ENCODE measurements at places on chromosomes 7 and 10.

DNA sequence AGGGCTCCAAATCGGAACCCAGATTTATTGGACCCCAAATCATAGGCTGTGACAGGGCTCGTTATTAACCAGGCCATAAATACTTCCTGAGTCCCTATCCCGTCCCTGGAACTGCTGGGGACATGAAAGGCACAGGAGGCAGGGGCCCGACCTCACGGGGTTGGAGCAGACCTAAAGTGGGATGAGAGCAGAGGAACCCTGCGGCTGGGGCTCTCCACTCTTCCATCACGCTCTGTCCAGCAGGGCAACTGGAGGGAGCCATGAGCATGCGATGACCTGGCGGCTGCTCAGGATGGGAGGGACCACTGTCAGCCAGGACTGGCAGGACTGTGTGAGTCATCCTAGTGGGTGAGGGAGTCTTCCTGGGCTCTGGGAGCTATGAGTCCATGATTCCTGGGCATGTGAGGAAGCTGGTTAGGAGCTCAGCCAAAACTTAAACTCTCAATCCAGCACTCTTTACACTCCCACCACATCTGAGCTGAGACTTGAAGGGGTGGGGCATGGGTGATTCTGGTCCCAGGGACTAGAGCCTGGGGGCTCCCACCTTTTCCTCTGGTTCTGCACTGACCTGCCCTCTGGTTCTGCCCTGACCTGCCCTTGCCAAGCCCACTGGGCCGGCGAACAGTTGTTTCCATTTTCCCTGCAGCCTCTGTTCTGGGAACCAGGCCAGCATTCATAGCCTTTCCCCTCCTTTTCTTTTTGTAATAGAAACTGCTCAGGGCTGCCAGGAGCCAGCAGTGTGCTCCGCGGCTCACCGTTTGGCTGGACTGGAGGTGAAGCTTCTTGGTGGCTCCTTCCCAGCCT lies 47.1 kb downstream of the SYPL1 start:
- DNase-seq = no peak

- no peak for DNase-seq
Measured at GRCh38 chr7:42272793-42273665, 36.0 kb upstream of the GLI3 start.

- no peak for DNase-seq
Measured at GRCh38 chr7:111718886-111719285, 156.6 kb upstream of the IMMP2L start.

GRCh38 chr10:124530215-124530665 lies 68.6 kb downstream of the LHPP start:
- peak; percentile 90 for DNase-seq

GRCh38 chr7:134851141-134851540 lies 71.7 kb downstream of the CALD1 start:
- no peak for DNase-seq

- no peak for DNase-seq
Measured at GRCh38 chr10:91206837-91207474, 13.5 kb upstream of the PCGF5 start.

DNA sequence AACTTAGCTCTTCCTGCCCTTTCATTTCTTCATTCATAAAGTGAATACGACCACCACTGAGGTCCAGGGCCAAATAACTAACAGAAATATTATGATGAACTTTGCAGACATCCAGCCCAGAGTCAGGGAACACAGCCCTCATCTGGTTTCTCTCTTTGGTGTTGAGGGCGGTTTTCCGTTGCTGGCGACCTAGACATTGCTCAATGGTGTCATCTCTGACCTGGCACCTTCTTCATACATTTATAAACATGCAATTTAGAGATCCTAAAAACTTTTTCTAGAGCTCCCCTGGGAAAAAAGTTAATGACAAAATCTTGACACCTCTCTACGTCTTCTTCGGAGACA lies 324 bp upstream of the TET1 start:
- peak; percentile 19 for DNase-seq

DNA sequence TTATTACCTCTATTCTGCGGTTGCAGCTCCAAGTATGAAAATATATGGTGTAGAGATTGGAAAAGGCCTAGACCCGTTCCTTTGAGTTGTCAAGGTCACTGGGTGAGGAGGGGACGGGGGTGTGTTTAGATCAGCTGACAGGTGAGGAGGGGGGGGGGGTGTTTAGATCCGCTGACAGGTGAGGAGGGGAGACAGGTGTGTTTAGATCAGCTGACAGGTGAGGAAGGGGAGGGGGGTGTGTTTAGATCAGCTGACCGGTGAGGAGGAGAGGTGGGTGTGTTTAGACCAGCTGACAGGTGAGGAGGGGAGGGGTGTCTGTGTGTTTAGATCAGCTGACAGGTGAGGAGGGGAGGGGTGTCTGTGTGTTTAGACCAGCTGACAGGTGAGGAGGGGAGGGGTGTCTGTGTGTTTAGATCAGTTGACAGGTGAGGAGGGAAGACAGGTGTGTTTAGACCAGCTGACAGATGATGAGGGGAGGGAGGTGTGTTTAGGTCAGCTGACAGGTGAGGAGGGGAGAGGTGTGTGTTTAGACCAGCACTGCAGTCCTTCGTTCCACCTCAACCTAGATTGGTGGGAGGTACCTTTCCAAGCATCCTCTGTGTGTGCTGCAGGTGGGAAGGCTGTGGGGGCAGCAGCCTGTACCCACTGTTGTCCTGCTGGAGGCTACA lies 655.0 kb upstream of the ADARB2 start:
- no peak for DNase-seq
